Prostate gland (tissue), 2 donors: ENCODE measurements at places on chromosomes 11 and 22. TPM values are rescaled to one million over a fixed set of nuclear protein-coding genes. Genes with fewer than 3 reads are reported as not detected.

- no peak for DNase-seq
Measured at GRCh38 chr11:49533204-49533603, 324.8 kb upstream of the FOLH1 start.

SLC29A2 gene
- 12.5 TPM for total RNA-seq

HBG2 gene
- total RNA-seq: not detected

DNA sequence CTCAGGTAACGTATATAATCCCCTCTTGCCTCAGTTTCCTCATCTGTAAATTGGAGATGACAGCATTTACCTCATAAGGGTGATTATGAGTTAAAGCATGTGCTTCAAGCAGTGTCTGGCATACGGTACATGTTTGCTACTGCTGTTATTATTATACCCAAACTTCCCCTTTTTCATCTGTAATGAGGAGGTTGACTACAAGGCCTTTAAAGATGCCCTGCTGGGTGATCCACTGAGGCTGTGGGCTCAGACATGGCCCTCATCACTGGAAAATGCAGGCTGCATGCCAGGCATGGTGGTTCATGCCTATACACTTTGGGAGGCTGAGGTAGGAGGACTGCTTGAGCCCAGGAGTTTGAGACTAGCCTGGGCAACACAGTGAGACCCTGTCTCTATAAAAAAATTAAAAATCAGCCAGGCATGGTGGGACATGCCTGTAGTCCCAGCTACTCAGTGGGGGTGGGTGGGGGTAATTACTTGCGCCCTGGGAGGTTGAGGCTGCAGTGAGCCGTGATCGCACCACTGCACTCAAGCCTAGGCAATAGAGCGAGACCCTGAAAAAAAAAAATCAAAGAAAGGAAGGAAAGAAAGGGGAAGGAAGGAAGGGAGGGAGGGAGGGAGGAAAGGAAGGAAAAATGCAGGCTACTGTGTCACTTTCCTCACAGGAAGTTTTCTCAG is 4.3 kb downstream of the PIK3IP1 start:
- H3K36me3 ChIP-seq: no peaks in the 10 kb centered on the region
- no peak for DNase-seq
- no peaks in the 10 kb centered on the region for H3K4me1 ChIP-seq

DNA sequence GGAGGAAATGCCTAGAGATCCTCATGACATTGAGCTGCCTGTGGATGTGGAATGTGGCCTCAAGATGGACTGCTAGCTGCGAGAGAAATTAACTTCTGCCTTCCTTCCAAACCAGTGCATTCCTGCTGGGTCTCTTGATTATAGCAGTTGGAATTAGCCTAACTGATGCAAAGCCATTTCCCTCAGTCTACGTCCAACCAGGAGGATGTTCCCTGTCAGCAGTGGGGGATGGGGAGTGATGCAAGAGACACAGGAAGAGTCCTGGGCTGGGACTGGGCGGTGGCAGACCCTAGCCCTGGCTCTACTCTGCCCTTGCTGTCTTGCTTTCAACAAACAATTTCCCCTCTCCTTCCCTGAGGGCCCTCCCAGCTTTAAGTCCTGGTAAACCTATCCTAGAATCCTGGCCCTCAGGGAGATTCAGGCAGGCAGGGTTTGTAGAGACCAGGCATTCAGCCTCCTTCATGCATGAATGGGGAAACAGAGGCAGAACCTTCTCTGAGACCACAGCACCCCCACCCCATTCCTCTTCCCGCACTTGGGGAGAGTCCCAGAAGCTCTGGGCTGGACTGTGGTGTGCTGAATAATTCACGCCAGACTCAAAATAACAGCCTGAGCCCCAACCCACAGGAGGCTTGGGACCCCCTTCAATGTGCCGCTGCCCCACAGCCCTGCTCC is 17.0 kb downstream of the C11orf96 start:
- H3K4me3 ChIP-seq: no peak overlapping the region
- H3K27ac ChIP-seq: no peak overlapping the region
- no peaks in the 10 kb centered on the region for H3K4me1 ChIP-seq
- DNase-seq: no peak

DNA sequence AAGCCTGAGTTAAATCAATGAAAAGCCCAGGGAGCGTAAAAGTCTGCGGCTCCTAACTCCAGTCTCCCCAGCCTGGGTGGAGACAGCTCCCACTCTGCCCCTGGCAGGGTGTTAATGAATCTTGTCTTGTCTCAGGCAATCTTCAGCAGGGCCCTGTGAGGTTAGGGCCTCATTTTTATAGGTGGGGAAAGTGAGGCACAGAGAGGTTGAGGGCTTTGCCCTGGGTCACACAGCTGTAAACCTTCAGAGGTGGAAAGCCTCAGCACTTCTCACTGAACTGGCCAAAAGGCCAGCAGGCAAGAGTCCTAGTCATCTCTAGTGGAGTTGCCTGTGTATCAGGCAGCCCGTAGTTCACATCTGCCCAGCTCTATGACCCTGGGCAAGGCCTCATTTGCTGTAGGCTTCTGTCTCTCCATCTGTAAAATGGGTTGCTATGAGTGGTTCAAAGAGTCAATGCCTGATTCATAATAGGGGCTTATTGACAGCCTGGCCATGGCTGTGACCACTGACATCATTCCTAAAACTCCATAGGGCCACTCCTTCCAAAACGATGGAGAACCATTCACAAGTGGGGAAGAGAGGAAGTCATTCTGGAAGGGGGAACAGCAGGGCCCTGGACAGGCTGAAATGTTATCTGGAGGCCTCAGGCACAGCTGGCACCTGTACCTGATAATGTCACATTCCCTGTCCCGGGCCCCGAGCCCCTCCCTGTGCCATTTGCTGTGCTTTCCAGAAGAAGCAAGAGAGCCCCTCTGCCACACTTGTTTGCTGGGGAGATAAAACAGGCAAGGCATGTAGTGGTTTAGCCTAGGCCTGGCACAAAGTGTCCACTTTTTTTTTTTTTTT is 6.0 kb downstream of the CBX7 start:
- no peaks in the 10 kb centered on the region for H3K27me3 ChIP-seq
- no peak overlapping the region for H3K4me3 ChIP-seq
- no peaks in the 10 kb centered on the region for H3K36me3 ChIP-seq
- DNase-seq: no peak

RFPL2 gene
- 22.1 TPM for total RNA-seq

- peaks cover 96% of the 10 kb centered on the region for H3K4me1 ChIP-seq
- peak; percentile 71 for DNase-seq
- peak overlapping the region; percentile 96 for H3K27ac ChIP-seq
- H3K36me3 ChIP-seq: no peaks in the 10 kb centered on the region
- H3K4me3 ChIP-seq: no peak overlapping the region
Measured at GRCh38 chr22:36331912-36332622, 55.7 kb downstream of the MYH9 start.

GRCh38 chr11:132028380-132029240 is 658.2 kb downstream of the NTM start:
- no peaks in the 10 kb centered on the region for H3K36me3 ChIP-seq
- H3K27me3 ChIP-seq: no peaks in the 10 kb centered on the region
- H3K4me3 ChIP-seq: no peak overlapping the region
- no peaks in the 10 kb centered on the region for H3K4me1 ChIP-seq
- H3K27ac ChIP-seq: no peak overlapping the region
- no peak for DNase-seq
